ENCODE measurements at places on chromosomes 13 and 19.

DNA sequence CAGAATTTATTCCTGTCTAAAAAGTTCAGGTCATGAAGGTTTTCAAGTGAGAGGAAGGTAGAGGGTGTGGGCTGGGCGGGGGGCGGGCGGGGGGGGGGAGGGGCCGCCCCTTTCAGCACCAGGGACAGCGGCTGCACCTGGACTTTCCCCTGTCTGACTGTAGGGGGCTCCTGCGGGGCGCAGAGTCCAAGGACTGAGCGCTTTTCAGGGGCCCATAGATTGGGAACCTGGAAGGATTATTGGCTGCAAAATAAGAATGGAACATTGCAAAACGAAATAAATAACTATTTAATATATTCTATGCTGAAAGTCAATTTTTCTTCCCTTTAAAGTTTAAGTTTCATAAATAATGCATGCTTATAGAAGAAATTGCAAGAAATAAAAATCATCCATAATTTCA is 8.9 kb upstream of the CYP4F3 start:
- no peak for DNase-seq

DNA sequence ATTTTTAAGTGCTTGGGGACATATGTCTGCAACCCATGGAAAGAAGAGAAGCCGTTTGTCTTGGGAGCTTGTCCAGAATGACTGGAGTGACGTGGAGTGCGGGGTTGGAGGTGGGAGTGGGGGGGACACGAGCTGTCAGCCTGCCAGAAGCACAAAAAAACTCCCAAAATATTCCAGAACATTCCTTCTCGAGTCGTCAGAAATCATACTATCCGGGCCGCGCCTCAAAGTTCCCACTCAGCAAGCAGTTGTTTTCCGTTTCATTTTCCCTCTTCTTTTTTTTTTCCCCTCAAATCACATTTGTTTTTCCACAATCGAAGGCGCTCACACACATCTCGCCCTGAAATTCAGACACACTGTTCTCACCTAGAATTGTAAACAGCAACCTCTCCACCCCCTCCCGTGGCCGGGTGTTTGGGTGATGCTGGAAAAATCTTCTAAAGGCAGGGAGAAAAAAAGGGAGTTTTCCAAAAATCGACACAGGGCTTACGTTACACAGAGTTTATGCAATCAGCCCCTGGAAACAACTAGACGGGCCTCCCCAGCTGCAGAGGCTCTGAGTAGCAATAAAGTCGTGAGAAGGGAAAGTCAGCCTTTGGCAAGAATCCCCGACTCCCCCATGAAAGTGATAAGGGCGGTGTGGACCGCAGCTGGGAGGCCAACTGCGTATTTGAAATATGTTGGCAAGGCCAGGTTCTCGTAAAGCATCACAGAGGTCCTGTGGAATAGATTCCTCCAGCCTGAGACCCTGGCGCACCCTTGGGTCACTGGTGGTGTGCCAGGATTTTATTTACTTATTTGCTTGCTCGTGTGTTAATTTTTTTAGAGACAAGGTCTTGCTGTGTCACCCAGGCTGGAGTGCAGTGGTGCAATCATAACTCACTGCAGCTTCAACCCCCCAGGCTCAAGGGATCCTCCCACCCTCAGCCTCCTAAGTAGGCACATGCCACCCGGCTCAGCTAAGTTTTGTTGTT is 31.2 kb upstream of the KLF2 start:
- no peak for DNase-seq

DNA sequence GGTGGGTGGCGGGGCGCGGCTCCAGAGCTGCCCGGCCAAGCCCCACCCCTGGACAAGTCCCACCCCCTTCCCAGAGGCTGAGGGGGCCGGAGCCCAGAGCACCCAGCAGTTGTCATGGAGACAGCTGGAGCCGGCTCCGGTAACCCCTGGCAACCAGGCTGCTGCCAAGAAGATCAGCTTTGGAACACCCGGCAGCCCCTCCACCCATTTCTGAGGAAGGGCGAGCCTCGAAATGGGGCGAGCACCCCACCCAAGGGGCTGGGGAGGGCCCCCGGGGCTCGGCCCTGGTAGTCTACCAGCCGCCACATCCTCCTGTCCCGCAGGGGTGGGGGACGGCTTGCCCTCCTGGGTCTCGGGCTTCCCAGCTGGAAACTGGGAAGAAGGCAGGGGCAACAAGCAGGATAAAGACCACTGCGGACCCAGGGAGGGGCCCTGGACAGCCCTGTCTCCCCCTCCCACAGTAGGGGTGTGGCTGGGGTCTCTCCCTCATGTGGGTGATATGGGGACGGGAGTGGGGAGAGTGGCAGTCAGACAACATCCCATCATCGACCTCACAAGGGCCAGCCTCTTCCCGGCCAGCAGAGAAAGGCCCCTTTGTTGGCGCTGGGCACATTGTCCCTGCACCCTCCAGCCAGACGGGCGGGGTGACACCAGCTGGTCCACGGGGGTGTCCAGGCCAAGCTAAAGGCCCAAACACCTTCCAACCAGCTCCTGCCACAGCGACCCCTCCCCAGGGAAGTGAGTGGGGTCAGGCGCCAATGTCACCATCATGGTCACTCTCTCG is 1.5 kb downstream of the CERS1 start:
- DNase-seq: peak; percentile 99

DNA sequence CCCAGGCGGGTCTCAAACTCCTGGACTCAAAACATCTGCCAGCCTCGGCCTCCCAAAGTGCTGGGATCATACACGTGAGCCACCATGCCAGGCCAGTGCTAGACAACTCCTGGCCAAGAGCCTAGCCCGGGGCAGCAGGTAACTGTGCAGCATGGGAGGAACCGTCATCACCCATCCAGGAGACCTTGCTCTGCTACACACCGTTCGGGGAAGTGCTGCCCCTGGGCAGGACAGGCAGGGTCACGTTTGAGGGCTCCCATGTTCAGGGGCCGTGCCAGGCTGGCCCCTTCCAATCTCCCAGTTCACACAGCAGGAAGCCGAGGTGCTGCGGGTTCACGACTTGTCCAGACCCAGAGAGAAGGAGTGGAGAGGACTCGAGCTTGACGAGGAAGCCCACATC is 35.1 kb downstream of the NAXD start:
- no peak for DNase-seq

DNA sequence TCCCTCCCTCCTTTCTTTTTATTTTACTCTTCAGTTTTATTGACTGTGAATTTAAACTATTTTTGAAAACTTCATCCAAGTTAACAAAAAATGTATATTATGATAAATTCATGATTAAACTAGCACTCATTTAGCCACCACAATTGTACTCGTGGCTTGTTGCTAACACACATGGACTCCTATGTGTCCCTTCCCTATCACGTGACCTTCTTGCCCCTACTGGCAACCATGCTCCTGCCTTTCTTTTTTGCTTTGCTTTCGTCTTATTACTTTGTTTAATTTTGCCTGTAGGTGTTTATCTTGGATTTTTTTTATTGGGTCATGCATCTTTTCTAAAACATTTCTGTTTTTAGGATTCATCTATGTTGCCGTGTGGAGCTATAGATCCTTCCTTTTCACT is 8.2 kb downstream of the CLC start:
- DNase-seq: no peak

DNA sequence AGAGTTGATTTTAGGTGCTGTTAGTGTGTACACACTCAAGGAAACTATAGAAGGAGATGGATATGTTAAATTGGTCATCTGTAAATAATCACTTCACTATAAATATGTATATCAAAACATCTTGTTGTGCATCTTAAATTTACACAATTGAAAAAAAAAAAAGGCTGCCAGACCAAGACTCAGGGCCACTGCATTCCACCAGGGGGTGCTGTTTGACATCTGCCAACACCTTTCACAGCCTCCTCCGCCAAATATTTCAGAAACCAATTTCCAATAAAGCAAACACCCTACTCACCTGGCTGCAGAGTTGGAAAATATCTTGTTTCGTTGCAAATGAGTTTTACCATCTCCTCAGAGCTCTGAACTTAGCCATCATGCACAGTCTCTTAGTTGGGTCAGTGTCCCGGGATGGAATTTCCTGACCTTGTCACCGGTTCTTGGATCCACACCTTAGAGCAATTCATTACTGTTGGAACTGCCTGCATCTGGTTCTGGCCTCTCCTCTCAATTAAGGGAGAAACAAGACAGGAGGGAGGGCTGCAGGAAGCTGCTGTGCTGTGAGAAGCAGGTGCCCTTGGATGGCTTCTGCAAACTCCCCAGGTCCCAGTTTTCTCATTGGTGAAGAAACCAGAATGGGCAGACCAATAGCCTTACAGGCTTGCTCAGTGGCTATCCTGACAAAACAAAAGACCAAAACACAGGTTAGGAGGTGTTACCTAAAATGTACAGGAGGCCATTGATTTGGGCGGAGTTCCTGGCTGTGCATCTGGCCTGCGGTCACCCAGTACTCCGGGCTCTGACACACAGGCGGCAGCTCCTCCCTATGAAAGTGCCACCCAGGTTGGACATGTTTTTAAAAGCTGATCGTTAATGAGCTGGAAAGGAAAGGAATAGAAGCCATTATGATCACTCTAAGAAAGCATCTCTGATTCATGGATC is 746.6 kb downstream of the UQCRFS1 start:
- DNase-seq: peak; percentile 43

- no peak for DNase-seq
Observed at GRCh38 chr13:46679369-46680120, 117.4 kb downstream of the ESD start.

DNA sequence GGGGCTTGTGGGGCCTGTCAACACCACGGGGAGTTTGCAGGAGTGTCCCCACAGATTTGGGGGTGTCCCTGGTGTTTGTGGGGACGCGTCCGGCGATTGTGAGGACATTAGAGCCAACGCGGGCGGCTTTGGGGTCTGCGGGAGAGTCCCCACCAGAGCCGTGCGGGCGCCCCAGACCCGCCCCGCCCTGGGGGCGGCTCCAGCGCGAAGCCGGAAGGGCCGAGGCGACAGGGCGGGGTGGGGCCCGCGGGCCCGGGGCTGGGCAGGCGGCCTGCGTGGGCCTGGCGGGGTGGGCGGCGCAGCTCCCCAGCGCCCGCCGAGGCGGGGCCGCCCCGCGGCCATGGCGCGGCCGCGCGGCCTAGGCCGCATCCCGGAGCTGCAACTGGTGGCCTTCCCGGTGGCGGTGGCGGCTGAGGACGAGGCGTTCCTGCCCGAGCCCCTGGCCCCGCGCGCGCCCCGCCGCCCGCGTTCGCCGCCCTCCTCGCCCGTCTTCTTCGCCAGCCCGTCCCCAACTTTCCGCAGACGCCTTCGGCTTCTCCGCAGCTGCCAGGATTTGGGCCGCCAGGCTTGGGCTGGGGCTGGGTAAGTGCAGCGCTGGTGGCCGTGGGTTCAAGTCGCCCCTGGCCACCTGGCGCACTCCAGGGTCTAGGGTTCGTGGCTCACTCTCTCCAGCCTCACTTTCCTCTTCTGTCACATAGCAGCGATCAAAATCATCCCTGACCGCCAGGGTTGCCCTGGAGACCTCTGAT is 10.3 kb downstream of the PDE4A start:
- DNase-seq: no peak

- DNase-seq: no peak
Observed at GRCh38 chr19:7294558-7295212, 471 bp upstream of the INSR start.

GRCh38 chr13:26459276-26460131 is 98.0 kb upstream of the WASF3 start:
- DNase-seq: no peak

DNA sequence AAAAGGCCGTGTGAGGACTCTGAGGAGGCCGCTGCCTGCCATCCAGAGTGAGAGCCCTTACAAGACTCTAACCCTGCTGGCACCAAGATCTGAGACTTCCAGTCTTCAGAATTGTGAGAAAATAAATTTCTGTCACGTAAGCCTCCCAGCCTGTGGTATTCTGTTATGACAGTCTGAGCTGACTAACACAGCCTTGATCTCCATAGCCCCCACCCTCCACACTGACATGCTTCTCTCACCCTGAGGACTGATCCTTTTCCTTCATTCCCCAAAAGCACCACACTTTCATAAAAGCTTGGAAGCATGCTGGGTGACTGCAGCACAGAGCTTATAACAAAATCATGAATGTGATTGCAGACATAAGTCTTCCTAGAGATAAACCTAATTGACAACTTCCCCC is 1059.8 kb downstream of the UQCRFS1 start:
- DNase-seq: no peak

- DNase-seq: peak; percentile 77
Observed at GRCh38 chr19:610801-611480, 21.3 kb downstream of the HCN2 start.

- no peak for DNase-seq
Observed at GRCh38 chr13:41601718-41602445, 144.5 kb downstream of the RGCC start.

- no peak for DNase-seq
Observed at GRCh38 chr13:113860665-113861432, 3.0 kb downstream of the GAS6 start.

GRCh38 chr19:45595814-45596213 is 6.2 kb downstream of the GPR4 start:
- DNase-seq: no peak

DNA sequence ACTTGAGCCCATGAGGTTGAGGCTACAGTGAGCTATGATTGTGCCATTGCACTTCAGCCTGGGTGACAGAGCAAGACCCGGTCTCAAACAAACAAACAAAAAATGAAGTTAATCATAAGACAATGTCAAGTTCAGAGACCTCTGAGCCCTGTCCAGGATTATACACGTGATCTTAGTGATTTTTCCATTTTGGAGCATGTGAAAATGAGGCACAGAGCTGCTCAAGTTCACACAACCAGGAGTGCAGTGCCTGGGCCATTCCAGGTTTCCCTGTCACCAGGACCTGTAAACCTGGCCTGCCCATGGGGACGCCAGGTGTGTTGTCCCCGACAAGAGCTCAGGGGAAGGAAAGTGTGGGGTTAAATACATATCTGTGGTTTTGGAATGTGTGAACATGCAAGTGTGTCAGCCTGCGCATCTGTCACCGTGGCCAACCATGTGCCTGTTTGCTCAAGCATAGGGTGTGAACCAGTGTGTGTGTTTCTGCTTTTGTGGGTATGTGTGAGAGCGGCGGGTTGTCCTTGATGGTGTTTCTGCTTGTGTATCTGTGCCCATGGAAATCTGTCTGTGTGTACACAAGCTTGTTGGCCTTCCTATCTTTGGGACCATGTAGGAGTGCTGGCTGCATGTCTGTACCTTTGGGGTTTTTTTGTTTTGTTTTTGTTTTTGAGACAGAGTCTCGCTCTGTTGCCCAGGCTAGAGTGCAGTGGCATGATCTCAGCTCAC is 1.5 kb upstream of the FXYD1 start:
- DNase-seq: no peak

GRCh38 chr19:42424345-42424707 is 2.9 kb downstream of the LIPE start:
- no peak for DNase-seq

GRCh38 chr13:61880578-61881283 is 465.1 kb upstream of the PCDH20 start:
- no peak for DNase-seq
